ENCODE measurements at places on chromosomes 5 and 9.

DNA sequence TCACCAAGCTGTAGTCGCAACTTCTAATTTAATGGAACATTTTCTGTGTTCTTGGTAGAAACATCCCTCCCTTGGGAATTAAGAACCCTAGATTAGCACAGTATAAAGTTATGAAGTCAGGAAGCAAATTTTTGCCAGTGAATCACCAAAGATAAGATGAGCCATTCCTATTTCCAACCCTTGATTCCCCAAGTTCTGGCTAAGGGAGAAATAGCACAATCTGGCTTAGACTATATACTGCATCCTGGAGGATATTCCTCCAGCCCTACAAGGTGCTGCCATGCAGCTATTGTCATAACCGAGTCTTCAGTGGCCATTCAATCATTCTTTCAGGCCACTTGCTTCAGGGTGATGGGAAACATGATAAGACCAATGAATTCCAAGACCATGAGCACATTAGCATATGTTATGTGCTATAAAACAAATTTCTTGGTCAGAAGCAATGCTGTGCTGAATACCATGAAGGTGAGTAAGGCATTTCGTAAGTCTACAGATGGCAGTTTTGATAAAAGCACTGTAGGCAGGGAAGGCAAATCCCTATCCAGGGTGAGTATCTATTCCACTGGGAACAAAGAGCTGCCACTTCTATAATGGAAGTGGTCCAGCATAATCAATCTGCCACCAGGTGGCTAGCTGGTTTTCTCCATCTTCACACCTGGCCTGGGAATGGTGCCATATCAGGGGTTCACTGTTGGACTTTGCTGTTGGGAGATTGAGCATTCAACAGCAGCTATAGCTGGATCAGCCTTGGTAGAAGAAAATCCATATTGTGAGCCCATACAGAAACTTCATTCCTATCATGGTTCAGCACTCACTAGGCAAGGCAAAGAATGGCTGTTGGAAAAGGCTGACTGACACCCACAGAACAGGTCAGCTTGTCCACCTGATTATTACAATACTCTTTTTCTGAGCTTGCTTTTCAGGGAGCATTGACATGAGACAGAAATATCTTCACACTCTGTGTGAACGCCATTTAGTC is 19.6 kb upstream of the ARL15 start:
- no peaks in the 10 kb centered on the region for H3K36me3 ChIP-seq
- H3K4me3 ChIP-seq = no peak overlapping the region
- H3K4me1 ChIP-seq = no peaks in the 10 kb centered on the region

DNA sequence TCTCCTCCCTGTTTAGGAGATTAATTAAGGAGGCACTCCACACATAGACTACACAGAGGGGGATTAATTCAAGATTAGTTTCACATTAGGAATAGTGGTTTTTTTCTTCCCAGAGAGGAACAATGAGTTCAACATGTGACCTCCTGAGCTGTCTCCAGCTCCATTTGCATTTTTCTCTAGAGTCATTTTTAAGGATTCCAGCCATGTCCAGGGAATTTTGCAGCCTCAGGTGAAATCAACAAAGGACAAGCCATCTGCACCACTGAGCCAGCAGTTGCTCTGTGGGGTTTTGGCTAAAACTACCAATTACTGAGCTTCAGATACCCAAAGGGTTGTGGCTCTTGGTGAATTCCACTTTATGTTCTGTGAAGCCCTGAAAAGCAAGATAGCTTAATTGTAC is 258.5 kb upstream of the PPP1R2B start:
- H3K36me3 ChIP-seq = no peaks in the 10 kb centered on the region
- no peak for DNase-seq
- no peaks in the 10 kb centered on the region for H3K4me1 ChIP-seq
- H3K27me3 ChIP-seq = peaks cover 45% of the 10 kb centered on the region

DNA sequence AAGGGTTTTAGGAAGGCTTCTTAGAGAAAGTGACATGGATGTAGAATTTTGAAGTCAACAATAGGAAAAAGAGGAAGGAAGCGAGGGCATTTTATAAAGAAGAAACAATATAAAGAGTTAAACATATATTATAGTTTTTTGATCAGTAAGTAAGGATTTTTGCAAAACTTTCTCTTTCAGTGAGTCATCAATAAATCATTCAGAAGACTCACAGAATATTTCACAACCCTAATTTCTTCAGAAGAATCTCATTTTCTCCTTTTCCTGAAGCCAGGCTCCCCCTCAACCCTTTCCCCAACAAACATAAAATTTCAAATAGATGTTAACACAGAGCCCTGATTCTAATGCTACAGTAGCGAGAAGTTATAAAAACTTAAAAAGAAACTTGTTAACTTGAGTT is 4.3 kb upstream of the COX7C start:
- H3K27me3 ChIP-seq = peaks cover 32% of the 10 kb centered on the region
- peaks cover 7% of the 10 kb centered on the region for H3K4me1 ChIP-seq
- H3K36me3 ChIP-seq = peaks cover 10% of the 10 kb centered on the region
- no peak overlapping the region for H3K4me3 ChIP-seq
- no peak for DNase-seq

DNA sequence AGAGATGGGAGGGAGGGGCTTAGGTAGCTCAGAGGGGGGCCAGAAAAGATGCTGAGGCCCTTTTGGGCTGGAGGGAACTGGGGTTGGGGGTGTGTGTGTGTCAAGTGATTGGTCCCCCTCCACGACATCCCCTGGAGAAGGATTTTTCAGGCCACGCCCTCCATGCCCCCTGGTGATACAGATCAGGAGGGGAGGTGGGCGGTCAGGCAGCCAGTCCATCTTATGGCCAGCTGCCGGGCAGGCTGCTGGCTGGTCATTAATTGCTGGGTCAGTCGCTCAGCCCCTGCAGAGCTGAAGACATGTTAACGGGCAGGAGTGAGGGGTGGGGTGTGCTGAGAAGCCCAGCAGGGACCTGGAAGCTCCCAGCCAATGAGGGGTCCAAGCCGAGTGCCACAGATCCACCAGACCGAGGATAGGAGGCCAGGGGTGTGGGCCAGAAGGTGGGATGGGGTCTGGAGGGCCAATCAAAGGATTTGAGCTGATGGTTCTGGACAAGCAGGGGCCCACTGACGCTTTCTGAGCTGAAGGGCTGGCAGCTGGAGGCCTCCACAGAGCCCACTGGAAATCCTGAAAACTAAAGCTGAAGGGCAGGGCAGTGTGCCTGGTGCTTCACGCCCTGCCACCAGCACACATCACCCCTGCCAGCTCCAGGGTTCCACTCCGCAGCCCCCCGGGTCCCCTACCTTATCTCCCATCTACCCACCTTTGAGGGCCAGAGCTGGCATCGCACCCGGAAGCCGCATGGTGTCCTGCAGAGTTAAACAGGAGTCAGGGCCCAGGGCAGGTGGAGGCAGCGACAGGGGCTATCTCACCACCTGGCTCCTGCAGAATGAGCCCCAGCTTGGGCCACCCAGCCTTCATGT is 19.1 kb downstream of the PDGFRB start:
- no peak overlapping the region for H3K27ac ChIP-seq
- no peaks in the 10 kb centered on the region for H3K36me3 ChIP-seq

- peaks cover 39% of the 10 kb centered on the region for H3K36me3 ChIP-seq
- H3K27me3 ChIP-seq = no peaks in the 10 kb centered on the region
- H3K4me3 ChIP-seq = no peak overlapping the region
- no peak for DNase-seq
- no peak overlapping the region for H3K27ac ChIP-seq
These were observed 24.0 kb downstream of the STARD4 start for GRCh38 chr5:111488353-111488752.

GRCh38 chr5:106089073-106089472 is 1581.7 kb downstream of the EFNA5 start:
- H3K4me3 ChIP-seq = no peak overlapping the region
- no peaks in the 10 kb centered on the region for H3K27me3 ChIP-seq
- H3K27ac ChIP-seq = no peak overlapping the region

Measured in effector memory CD8-positive, alpha-beta T cell (primary cell).